ENCODE measurements at places on chromosomes 12 and 14.

- DNase-seq = no peak
These were observed 13.2 kb upstream of the SELPLG start for GRCh38 chr12:108646600-108647579.

- DNase-seq = no peak
These were observed 51.1 kb downstream of the SYNE3 start for GRCh38 chr14:95465358-95465757.

GRCh38 chr12:108234158-108234557, 105.0 kb downstream of the CMKLR1 start:
- no peak for DNase-seq

DNA sequence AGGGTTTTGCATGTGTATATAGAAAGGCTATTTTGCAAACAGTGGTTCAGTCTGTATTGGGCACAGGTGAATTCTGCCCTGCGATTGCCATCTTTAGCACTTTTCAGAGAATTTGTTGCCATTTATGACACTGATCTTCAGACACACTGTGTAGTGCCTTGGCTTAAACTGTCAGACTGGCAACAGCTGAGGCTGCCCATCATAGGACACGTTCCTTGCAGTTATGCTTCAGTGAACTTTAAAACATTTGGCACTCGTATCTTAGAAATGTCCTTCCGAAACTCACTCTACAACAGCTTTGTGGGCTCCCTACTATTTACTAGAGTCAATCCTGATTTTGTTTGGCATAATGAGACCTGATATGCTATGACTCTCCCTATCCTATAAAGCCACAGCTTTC, 29.1 kb downstream of the AP5M1 start:
- no peak for DNase-seq

- DNase-seq = no peak
These were observed 19.5 kb downstream of the KCNA5 start for GRCh38 chr12:5063149-5063548.

- no peak for DNase-seq
These were observed 1.2 kb downstream of the PHETA1 start for GRCh38 chr12:111367661-111368221.

GRCh38 chr14:105682956-105683570, 156.7 kb downstream of the TMEM121 start:
- no peak for DNase-seq

DNA sequence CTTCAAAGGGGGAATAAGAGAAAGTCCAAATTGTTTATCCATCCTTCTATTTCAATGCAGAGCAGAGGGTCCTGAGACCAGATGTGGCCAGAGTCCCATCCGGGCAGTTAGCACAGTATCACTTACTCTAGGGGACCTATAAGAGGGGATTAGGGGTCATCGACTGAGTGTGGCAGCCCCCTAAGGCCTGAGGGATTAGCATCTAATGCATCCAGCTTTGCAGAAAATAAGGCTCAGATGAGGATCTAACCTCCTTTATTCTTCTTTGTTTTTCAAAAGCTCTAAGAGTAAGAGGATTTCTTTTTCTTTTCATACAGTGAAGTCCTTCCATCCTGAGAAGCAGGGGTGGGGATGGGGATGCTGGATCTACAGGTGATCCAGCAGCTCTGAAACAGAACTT, 43.5 kb downstream of the NEUROD4 start:
- no peak for DNase-seq

DNA sequence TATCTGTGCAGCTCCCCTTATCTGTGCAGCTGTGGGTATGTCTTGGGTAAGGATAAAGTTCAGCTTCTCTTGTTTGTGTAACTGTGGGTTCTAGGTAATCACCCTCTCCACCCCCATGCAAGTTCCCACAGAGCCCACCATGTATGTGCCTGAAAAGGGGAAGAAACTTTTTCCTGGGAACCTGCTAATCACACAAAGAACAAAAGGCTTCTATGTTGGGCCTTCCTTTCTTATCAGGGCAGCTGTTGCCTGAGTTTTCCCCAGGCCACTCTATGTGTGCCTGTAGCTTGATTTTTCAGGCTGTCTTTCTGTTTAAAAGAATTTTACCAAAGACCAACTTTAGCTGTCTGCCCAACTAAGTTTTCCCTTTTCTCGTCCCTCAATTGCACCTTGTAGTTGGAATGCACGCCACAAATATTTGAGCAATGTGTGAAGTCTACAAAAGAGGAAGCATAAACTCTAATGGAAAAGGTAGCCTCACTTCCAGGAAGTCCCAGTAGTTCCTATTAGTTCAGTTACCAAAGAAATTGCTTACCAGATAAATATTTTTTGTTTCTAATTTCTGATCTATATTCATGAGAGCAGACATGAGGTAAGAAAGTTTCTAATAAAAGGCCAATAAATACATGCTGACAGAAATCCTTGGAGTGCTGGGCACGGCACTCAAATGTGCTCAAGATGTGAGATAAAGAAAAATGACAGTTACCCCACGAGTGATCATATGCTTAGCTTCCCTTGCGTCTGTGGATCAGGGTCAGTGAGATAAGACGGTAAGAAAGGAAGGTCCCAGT, 2.7 kb upstream of the GALC start:
- DNase-seq = no peak

GRCh38 chr12:116538682-116539305, 20.4 kb upstream of the MAP1LC3B2 start:
- DNase-seq = no peak

DNA sequence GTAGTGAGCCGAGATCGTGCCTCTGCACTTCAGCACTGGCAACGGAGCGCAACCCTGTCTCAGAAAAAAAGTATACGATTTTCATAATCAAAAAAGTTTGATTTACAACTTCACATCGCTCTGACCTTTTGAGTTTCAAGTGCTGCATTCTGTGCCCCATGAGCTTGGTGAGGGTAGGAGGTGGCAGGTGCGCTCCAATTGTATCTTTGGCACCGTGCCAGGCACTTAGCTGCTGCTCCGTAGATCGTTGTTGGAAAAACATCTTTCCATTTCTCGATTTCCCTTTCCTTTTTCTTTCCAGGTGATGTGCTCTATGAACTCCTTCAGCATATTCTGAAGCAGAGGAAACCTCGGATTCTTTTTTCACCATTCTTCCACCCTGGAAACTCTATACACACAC, 203.7 kb downstream of the ETV6 start:
- no peak for DNase-seq

DNA sequence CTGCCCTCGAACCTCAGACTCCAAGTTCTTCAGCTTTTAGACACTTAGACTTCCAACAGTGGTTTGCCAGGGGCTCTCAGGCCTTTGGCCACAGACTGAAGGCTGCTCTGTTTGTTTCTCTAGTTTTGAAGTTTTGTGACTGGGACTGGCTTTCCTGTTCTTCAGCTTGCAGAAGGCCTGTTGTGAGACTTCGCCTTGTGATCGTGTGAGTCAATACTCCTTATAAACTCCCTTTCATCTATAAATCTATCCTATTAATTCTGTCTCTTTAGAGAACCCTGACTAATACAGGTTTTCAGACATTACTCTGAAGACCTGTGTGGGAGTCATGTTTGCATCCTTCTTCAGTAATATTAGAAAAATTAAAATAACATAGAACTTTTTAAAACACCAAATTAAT, 289.1 kb downstream of the RMST start:
- DNase-seq = no peak

DNA sequence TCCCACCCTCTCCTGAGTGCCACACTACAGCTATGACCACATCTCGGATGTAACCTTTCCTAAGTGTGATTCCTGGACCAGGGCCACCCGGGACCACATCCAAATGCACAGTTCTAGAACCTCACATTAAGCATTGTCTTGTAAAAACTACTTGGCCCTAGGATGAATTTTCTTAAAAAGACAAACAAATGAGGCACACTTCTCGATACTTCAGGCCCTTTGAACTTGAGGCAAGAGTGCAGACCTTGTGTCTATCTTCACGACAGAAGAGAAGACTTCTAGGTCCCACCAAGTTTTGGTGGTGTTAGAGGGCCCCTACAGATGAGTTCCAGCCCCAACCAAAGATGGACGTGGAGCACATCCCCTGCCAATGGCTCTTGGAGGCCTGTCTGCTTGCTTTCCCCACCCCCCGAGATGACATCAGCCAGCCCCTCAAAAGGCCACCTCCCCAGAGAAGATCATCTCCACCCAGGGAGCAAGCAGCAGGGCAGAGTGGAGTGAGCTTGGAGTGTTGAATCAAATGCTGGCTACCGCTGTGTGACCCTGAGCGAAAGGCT, 9.3 kb downstream of the ISCU start:
- no peak for DNase-seq

GRCh38 chr12:86741531-86741930, 485.3 kb upstream of the MGAT4C start:
- no peak for DNase-seq

DNA sequence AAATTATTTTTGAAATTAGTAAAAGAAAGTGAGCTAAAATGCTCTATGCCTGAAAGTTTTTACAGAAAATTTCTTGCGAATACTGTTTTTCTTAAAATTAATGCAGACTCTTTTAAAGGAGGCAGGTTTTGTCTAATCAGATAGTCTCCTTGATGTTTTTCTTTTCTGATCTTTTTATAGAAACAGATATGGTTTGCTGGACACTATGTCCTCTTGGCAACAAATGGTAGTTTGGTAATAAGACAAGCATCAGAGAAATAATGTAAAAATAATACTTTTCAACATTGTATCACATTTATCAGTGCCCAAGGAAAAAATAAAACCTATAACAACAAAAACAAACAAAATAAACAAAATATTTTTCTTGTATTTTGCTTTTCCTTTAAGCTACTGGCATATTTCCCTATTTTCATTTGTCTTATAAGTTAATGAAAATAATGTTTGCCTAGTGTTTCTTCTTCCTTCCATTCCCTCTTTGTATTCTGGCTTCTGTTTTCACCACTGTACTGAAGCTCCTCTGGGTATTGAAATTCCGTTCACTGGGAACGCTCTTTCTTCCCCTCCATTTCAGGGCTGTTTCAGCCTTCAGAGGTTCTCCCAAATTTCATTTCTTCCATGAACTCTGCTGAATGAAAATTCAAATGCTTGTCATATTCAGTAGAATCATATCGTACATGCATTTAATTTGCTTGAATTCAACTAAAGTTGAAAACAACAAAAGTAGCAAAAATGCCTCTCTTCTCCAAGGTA, 115.3 kb downstream of the TRMT5 start:
- no peak for DNase-seq

GRCh38 chr12:105704787-105705186, 374.3 kb downstream of the C12orf75 start:
- DNase-seq = no peak

GRCh38 chr12:48063530-48063929, 42.3 kb downstream of the SENP1 start:
- no peak for DNase-seq

DNA sequence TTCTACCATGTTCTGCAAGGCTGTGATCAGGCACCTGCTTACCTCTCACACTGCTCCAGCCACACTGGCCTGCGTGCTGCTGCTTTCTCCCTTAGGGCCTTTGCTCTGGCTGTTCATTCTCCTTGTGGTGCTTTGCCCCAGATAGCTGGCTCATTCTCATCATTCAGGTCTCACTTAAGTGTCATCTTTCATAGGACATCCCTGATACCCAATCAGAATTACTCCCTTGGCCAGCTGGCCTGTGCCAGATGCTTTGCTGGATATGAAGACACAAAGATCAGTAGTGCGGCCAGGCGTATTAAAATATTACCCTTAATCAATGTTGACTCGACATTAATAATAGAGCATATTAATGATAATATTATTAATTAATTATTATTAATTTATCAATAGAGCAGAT, 143.8 kb upstream of the FGD4 start:
- no peak for DNase-seq

DNA sequence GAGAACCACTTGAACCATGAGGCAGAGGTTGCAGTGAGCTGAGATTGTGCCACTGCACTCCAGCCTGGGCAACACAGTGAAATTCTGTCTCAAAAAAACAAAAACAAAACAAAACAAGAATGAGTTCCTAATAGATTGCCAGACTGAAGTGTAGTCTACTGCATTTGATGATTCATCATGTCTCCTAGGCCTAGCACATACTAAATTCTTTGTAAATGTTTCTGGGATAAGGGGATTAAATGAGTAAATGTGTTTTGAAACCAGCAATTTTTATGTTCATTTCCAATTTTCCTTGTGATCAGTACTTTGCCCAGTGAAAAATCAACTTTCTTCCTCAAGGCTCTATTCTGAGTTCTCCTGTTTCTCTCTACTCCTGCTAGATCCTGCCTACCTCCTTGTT, 2.9 kb upstream of the DYRK2 start:
- no peak for DNase-seq

DNA sequence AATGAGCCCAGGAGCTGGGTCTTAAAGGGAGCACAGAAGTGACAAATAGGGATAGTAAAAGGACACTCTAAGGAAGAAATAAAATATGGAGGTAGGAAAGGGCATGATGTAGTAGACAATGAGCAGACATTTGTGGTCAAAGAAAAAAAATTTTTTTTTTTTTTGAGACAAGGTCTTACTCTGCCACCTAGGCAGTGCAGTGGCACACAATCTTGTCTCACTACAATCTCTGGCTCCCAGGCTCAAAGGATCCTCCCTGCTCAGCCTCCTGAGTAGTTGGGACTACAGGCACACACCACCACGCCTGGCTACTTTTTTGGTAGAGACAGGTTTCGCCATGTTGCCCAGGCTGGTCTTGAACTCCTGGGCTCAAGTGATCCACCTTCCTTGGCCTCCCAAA, 8.5 kb downstream of the FKBP3 start:
- DNase-seq = no peak

- DNase-seq = no peak
These were observed 36.7 kb downstream of the TRMT5 start for GRCh38 chr14:60944204-60944603.

DNA sequence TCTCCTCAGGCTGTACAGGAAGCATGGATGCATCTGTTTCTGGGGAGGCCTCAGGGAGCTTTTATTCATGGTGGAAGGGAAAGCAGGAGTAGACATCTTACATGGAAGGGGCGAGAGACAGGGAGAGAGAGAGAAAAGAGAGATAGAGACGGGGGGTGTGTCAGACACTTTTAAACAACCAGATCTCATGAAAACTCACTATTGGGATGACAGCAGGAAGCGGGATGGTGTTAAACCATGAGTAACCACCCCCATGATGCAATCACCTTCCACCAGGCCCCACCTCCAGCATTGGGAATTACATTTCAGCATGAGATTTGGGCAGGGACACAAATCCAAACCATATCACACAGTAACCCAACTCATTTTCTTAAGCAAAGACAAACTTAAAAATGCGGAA, 110.0 kb upstream of the EEA1 start:
- no peak for DNase-seq

GRCh38 chr12:132151145-132151765, 7.0 kb downstream of the NOC4L start:
- DNase-seq = peak; percentile 6

- peak; percentile 44 for DNase-seq
These were observed 1059.8 kb downstream of the TMEM121 start for GRCh38 chr14:106586098-106586704.
